ENCODE measurements at places on chromosomes 7 and 10.

DNA sequence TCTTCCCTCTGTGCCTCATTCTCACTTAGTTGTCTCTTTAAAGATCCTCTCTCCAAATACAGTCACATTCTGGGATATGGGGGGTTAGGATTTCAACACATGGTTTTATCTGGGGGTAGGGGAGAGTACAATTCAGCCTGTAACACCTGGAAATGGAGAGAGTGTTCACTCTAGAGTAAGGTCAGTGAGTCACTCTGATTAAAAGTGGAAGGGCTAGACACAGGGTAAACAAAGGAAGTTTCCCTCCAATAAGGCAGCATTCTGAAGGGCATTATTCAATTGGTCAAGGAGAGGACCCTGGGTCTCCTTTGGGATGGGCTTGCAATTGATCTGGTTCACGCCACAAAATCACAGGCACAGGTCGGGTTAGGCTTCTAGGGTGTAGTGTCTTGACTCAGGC, 232.8 kb upstream of the NPSR1 start:
- DNase-seq: no peak

GRCh38 chr10:124999433-125000365, 57.8 kb downstream of the ZRANB1 start:
- DNase-seq: no peak

DNA sequence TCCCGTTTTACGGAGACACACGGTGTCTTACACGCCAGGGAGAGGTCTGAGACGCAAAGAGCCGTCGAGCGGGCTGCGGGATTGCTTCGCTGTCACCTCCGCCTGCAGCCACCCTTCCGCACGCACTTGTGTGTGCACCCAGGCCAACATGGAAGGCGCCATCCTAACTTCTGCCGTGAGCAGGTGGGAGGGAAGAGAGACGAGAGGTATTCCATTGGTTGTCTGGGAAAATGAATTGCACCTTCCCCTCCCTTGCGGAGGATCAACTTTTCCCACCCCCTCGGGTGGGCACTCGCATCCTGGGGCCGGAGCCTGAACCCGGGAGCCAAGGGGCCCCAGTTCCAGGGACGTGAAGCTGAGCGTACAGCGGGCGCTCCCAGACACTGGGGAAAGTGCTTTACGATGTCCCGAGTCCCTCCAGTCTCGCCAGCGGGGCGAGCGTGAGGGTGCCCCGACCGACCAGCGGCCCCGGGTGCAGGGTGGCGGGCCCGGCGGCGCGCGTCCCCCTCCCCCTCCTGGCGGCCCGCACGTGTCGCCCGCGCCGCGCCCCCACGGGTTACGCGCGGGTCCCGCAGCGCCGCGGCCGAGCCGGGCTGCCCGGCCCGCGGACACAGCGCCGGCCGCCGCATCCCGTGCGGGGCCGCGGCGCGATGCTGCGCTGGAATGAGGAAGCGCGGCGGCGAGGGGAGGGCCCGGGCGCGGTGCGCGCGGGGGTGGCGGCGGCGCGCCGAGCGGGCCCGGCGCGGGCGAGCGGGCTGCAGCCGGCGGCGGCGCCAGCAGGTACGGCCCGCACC, 984 bp upstream of the IKZF1 start:
- DNase-seq: no peak

DNA sequence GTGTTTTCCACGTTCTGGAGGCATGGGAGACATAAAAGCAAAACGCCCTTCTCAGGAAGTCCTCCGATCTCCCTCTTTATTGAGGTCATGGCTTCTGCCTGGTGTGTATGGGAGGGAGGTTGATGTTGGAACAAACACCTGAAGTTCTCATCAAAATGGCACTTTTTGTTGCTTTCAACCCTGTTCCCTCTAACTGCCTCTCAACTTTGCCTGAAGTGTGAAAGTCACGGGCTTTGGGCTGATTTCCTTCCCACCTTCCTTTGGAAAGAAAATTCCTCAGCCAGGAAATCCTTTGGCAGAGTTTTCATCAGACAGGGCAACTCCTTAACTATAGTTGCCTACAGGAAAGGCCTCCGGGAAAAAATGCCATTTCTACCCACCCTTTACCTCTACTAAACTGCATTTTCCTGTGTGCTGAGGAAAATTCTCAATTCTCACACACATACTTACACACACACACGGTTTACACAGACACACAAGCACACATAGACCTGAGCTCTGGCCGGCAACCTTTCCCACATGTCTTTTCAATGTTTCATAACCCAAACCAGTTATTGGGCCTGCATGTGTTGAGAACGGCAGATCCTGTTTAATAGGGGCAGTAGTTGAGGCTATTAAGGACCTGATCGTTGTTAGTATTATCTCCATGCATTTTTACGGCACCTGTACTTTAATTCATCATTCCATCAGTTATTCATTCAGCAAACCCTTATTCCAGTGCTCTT, 36.4 kb downstream of the CYP17A1 start:
- no peak for DNase-seq

GRCh38 chr7:124630395-124630794, 135.2 kb downstream of the GPR37 start:
- DNase-seq: no peak

GRCh38 chr10:118522791-118523498, 72.5 kb downstream of the PRLHR start:
- DNase-seq: no peak

- no peak for DNase-seq
These were observed 7.2 kb upstream of the AKR1B10 start for GRCh38 chr7:134520130-134520529.

- DNase-seq: no peak
These were observed 73.3 kb upstream of the HABP2 start for GRCh38 chr10:113479346-113480080.

- no peak for DNase-seq
These were observed 54.4 kb upstream of the FAM133B start for GRCh38 chr7:92644406-92645113.

DNA sequence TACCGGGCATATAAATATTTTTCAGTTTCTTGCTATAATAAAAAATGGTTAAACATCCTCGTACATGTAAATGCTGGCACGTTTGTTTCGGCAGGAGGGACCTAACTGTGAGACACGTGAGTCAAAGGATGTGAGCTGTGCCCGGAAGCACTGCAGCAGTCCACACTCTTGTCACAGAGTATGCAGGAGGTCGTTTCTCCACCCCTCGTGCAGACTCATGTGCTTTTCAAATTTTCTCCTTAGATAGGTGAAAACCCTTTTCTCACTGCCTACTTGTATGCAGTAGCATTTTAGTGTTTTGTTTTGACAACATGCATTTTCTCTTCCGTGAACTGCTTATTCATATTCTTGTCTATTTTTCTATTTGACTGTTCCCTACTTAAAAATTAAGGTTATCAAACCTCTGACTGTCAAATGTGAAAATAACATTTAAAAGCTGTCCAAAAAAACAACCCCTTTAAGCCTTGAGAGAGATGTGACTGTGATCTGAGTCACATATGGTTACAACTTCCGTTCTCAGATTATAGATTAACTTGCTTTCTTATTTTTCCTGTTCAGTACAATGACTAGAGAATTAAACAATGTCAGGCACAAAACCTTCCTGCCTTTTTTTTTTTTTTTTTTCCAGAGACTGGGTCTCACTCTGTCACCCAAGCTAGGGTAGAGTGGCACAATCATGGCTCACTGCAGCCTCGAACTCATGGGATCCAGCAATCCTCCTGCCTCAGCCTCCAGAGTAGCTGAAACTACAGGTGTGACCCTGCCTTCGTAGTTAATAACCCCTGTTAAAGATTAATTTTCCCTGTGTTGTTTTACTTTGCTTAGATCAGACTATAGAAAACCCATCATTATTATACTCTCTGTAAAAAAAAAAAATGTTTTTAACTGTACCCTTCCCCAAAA, 45.1 kb downstream of the DPY19L1 start:
- peak; percentile 73 for DNase-seq
